Epithelial cell of alveolus of lung (primary cell): ENCODE measurements at places on chromosomes 13 and 19. TPM values are rescaled to one million over a fixed set of nuclear protein-coding genes. Genes with fewer than 3 reads are reported as not detected.

PCDH8 gene
- total RNA-seq = not detected in 2 replicates

SCGB2B2 gene
- not detected in 2 replicates for total RNA-seq

C13orf46 gene
- total RNA-seq = under 0.01 TPM in 1 of 2 replicates, not detected in the other

TUBA3C gene
- not detected in 2 replicates for total RNA-seq

SLC7A10 gene
- not detected in 2 replicates for total RNA-seq

SPRYD7 gene
- 5.7 and 7.2 TPM in 2 replicates for total RNA-seq

SPTBN4 gene
- 0.24 and 1.2 TPM in 2 replicates for total RNA-seq

IGFL2 gene
- total RNA-seq = not detected in 2 replicates

C2CD4C gene
- 0.13 and 0.64 TPM in 2 replicates for total RNA-seq
